ENCODE measurements at places on chromosomes 6 and 20.
A peak's percentile ranks its signal among the peaks of the same experiment; 100 is the strongest.

GRCh38 chr6:51959744-51960383 lies 127.5 kb downstream of the PKHD1 start:
- peak; percentile 72 for DNase-seq

DNA sequence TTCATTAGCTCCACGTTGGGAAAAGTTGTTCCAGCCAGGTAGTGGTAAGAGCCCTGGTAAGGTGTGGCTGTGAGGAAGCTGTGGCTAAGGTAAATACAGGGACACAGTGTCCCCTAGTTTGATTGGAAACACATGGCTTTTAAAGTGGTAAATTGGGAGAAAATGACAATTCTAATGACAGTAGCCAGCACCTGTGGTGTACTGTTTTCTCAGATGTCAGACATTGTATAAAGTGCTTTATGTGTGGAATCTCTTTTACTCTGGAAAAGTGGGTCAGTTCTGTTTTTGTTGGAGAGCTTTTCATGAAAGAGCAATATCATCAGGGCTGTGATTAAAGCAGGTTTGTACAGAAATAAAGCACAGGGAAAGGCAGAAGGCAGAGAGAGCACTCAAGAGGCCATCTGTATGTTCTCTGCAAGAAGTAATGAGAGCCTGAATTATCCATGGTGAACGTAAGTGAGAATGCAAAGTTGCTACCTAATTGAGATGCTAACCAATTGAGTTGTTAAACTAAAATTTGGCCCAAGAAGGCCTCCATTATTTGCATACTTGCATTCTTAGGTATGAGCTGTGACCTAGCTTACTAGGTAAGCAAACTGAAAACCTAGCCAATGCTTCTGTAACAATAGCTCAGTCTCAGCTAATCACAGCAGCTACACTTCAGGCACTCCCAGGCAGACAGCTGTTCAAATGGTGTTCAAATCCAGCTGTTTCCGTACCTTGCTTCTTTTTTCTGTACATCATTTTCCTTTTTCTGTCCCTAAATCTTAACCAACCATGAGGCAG lies 28.2 kb downstream of the MRAP2 start:
- DNase-seq, result no peak

DNA sequence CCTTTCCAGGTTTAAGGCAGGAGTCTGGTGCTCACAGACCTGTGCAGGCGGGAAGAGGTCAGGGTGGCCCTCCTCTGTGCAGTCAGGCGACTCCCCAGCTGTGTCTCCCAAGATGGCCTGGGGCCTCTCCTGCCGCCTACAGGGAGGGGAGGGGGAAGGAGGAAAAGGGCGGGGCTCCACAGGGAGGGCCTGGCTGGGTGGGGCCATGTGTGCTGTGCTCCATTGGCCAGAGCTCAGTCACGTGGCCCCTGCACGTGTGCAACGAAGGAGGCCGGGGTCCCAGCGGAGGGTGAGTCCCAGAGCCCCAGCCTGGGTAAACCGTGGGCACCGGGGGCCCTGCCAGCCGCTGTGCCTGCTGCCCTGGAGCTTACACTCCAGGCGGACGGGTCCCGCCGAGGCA lies 211.6 kb downstream of the ZDHHC14 start:
- no peak for DNase-seq

DNA sequence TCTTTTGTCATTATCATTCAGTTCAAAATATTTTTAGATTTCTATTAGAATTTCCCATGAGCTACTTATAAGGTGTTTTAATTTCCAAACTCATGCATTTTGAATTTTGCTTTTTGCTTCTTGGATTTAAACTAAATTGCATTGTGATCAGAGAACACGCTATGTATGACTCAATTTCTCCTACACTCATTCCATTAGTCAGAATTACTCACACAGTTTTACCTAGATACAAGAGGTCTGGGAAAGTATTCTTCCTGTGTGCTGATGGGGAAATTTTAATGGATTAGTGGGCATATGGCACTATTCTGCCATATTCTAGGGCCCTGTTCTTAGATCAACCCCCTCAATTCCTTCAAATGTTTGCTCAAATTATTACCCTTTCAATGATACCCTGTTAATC lies 49.9 kb upstream of the BMP5 start:
- DNase-seq, result no peak

DNA sequence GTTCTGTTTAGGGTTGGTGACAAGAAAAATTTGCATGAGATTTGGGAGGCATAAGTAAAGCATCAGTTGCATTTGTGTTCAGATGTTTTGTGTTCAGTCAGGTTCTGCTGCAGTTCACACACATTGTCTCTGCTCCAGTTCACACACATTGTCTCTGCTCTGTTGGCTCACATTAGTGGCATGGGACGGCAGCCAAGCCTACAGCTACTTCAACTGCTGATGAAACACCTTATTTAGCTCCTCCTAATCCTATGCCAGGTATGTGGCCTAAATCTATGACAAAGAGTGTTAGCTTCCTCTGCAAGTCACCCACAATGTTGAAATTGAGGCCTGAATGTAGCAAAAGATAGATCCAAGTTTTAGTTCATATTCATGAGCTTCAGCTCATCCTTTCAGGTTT lies 278.1 kb upstream of the SYNCRIP start:
- DNase-seq, result no peak

GRCh38 chr20:62266340-62266739 lies 28.0 kb downstream of the OSBPL2 start:
- DNase-seq, result no peak

GRCh38 chr20:2799688-2800520 lies 523 bp downstream of the CPXM1 start:
- no peak for DNase-seq

- no peak for DNase-seq
Observed at GRCh38 chr6:39107641-39108040, 7.3 kb downstream of the SAYSD1 start.

- DNase-seq, result peak; percentile 34
Observed at GRCh38 chr20:51628533-51629398, 86.2 kb upstream of the NFATC2 start.

GRCh38 chr6:6972456-6972855 lies 135.3 kb upstream of the RREB1 start:
- no peak for DNase-seq

DNA sequence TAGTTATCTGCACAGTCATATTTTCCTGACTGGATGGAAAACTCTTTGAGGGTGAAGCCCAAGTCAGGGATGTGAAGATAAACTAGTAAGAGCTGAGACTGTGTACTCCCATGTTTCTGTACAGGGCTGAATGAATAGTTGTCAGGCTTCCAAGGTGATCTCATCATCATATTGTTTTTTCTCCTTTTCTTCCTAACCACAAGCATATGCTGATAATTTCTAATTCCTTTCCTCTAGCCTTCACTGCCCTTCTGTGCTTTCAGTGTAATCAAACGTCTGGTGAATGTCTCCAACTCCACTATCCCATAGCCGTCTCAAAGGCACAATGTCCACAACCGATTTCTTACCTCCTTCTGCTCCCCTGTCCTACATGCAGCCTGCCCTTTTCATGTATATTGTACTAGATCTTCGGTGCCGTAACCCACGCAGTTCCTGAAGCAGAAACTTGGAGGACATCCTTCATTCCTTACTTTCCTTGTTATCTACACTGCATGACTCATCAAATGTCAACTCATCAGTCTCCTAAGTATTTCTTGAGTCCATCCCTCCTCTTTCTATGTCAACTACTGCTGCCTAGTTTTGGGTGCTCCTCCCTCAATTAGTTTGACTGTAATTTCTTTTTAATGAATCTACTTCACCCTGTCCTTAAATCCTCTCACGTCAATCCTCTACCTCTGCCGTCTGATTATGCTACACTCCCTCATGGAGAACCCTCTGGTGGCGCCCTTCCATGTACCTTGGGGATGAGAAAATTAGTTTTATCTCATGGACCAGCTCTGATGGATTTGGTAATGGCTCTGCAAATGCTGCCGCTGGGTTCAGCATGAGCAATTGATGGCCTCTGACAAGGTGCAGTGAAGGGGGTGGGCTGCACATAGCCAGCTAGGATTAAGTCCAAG lies 21.9 kb downstream of the NCOA7 start:
- no peak for DNase-seq

DNA sequence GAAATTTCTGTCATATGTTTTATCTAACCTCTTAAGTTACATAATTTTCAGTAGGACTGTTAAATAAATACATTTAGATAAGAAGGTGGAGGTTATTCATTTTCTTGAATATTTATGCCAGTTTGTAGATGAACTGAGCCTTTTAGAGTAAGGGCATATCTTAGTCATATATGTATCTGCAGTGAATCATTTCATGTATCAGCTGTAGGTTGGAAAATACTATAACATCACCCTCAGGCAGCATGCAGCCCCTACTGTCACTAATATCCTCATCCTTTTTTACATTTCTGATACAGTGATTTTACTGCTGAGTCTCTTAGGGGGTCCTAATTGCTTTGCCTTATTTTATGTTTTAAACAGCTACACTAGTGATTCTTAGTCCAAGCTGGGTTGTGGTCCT lies 19.5 kb upstream of the SUMO4 start:
- no peak for DNase-seq

DNA sequence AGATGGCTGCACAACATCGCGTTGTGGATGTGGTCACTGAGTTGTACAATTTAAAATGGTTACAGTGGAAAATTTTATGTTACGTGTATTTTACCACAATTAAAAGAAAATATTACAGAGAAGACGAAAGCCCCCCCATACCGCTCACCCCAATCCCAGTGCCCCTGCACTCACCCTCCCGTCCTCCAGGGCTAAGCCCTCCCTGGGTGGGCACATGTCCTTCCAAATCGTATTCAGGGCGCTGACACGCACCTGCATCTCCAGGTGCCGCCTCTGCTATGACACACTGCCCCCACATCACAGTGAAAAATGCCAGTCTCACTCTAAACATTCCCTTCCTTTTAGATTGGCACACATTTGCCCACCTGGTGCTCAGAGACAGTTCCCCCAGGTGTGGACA lies 49.4 kb downstream of the PSMG4 start:
- no peak for DNase-seq

GRCh38 chr20:56249244-56249955 lies 868 bp downstream of the MC3R start:
- peak; percentile 62 for DNase-seq

DNA sequence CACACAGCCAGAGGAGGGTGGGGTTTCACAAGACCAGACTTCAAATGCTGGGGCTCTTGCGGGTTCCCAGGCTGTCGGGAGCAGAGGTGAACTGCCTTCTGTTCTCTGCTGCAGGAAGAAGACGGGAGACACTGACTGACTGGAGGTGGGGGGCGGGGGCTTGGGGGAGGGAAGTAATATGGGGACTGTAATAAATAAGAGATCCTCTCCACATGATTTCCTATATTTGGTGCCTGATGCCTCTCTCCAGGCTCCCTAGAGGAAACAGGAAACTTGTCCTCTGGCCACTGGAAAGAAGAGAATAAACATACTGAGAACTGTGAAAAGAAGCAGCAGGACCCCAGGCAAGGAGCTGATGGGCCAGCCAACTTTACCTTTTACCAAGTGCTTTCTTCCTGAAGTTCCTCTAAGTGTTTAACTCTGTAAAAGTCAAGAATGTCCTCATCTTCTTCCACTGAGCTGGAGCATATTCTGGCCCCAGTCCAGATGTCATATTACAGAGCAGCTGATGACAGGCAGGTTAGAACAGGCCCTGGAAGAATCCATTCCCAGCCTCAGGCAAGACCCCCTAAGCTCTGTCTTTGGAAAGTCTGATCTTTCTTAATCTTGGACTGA lies 33.2 kb upstream of the ADGRF5 start:
- no peak for DNase-seq

- no peak for DNase-seq
Observed at GRCh38 chr20:61042506-61043385, 209.3 kb upstream of the CDH4 start.

DNA sequence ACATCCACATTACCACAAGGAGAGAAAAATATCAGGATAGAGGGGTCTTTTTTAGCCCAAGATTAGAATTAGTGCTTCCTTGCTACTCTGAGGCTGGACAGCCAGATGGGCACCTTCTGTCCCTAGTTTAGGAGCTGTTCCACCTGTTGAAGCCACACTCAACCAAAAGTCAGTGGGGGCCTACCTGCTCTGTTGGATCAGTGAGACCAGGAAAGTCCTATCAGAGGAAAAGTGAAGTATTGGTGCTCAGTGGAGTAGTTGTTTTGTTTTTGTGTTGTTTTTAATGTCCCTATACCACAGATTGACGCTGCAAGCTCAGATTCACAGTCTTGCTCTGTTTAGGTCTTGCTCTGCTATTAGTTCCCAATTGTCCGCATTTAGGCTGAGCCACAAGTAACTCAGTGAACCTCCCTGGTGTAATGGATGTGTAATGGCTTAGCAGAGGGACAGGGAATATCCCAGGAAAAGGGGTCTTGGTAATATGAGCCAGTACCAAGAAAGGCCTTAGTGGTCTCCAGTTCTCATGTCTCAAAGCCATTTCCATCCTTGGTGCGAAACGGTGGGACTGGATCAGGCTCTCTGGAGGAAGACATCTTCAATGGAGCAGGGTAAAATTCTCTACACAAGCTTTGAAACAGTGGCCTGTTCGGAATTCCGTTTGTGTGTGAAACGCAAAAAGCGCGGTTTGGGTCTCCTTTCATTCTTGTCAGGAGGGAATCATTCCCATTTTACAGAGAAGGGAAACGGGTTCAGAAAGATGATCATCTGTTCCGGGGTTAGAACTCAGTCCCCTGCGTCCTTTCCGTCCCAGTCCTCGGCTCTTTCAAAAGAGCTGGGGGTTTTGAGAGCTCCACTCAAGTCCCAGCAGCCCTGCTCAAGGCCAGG lies 631 bp upstream of the PABPC1L start:
- DNase-seq, result no peak

- DNase-seq, result no peak
Observed at GRCh38 chr6:44898296-44898930, 429.7 kb upstream of the RUNX2 start.

GRCh38 chr6:145112711-145113148 lies 622.6 kb downstream of the EPM2A start:
- DNase-seq, result no peak

GRCh38 chr6:166009385-166010031 lies 158.1 kb downstream of the TBXT start:
- no peak for DNase-seq

GRCh38 chr6:48037946-48038345 lies 73.1 kb downstream of the PTCHD4 start:
- DNase-seq, result no peak

DNA sequence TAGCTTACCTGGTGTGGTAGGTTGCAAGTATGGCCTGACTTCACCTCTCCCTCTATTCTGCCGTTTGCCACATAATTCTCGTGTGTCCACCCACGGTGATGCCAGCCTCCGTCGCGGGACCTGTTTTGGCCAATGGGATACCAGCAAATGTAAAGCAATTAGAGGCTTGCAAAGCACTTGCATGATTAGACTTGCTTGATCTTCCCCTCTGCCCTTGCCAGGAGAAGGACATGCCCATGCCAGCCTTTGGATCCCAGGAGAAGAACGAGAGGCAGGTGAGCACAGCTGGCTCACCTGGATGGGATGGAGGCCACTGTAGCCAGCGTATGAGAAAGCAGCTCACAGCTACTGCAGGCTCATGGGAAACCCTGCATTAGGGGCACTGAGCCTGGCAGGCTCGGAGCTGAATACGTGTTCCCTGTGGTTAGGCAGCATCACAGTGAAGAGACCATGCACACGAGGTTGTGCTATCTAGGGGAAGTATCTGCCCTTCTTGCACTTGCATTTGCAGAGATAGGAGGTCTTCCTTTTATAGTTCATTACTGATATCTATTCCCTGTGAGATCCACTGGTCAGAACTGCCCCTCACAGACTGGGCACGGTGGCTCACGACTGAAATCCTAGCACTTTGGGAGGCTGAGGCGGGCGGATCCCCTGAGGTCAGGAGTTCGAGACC lies 62.4 kb downstream of the TMEM242 start:
- no peak for DNase-seq

Data from stimulated activated CD8-positive, alpha-beta memory T cell treated with anti-CD3 and anti-CD28 coated beads, Interleukin-4, amount 100 ng/mL, for 48 hours (primary cell).